Breast epithelium (tissue), 4 donors: ENCODE measurements at places on chromosomes 7 and 10. TPM values are rescaled to one million over a fixed set of nuclear protein-coding genes. Genes with fewer than 3 reads are reported as not detected.

DNA sequence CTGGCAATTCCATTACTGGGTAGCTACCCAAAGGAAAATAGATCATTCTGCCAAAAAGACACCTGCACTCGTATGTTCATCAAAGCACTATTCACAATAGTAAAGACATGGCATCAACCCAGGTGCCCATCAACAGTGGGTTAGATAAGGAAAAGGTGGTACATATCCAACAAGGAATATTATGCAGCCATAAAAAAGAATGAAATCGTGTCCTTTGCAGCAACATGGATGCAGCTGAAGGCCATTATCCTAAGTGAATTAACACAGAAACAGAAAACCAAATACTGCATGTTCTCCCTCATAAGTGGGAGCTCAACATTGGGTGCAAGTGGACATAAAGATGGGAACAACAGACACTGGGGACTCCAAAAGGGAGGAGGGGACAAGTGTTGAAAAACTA is 93.2 kb downstream of the HIP1 start:
- DNase-seq: no peak

Gene UTF1
- not detected for total RNA-seq

DNA sequence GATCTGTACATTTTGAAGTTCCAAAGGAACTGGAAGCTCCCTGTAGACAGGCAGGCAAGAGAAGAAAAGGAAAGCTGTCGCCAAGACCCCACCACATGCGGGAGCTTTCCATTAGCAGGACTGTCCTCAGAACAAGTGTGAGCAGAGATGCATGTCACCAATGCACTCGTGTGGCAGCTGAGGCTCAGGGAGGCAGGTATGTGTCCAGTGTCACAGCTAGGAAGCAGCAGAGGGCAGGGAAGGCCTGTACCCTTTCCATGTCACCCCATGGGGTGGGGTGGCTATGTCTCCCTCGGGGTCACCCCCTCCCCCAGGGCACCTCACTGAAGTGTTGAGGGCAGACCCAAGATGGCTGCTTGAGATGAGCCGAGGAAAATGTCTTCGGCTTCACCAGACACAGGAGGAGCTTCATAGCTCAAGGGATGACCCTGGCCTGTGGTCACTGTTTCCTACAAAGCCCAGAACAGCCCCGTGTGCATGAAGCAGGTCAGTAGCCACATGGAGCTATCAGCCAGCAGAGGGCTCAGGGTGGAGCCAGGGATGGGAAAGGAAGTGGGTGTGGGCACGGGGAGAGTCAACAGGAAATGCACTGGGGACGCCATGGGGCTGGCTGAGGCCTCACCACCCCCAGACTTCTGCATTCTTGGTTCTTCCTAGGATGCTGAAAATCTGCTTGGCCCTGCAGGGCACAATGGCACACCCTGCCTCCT is 96.6 kb downstream of the FAM53B start:
- DNase-seq: no peak

Gene CYP2C18
- total RNA-seq: not detected

GRCh38 chr7:156625580-156625979 is 15.0 kb upstream of the RNF32 start:
- DNase-seq: no peak

DNA sequence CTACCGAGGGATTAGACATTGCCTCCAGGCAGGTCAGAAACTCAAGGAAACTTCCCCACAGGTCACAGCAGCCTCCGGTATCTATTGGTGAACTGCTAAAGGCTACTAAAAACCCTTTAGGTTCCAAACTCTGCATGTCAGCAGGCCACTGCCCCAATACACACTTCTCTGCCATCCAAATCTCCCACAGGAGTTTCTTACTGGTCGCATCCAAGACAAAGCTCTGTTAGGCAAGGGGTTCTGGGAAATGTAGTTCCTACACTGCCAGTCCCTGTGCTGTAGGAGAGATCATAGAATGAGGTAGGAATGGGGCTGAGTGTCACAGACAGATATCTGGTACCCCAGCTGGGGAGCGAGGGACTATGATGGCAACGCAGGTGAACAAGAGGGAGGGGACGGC is 757.0 kb upstream of the C7orf33 start:
- no peak for DNase-seq

DNA sequence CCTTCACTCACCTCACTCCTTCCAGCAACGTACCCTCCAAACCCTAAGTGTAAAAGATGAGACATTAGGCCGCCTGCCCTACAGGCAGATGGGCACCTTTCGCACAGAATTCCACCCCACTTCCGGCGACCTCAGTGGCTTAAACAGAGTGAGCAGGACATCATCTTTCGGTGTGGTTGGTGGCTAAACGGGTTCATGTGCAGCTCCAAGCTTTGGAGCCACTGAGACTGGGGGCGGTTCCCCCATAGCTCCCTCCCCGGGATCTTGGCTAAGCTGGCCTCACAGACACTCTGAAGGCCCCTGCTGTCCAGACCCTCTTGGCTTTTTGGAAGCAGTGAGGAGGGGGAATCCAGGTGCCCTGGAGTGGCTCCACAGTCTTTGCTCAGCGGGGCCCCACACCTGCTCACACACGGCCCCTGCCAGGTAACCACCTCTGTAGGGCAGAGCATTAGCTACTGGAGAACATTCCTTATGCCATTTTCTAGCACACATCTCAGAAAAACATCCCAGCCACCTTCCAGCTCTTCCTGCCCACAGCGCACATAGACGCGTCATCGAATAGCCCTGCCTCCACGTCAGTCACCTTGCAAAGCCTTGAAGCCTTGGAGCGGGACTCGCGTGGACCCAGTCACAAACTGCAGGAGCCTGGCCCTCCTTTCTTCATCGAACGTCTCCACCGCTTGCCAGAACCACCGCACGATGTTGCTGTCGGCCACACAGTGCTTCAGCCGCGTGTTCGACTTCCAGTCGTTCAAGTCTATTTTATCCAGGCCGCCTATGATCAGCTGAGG is 108.8 kb downstream of the SMURF1 start:
- no peak for DNase-seq

GRCh38 chr7:47622946-47623640 is 41.2 kb upstream of the TNS3 start:
- no peak for DNase-seq

DNA sequence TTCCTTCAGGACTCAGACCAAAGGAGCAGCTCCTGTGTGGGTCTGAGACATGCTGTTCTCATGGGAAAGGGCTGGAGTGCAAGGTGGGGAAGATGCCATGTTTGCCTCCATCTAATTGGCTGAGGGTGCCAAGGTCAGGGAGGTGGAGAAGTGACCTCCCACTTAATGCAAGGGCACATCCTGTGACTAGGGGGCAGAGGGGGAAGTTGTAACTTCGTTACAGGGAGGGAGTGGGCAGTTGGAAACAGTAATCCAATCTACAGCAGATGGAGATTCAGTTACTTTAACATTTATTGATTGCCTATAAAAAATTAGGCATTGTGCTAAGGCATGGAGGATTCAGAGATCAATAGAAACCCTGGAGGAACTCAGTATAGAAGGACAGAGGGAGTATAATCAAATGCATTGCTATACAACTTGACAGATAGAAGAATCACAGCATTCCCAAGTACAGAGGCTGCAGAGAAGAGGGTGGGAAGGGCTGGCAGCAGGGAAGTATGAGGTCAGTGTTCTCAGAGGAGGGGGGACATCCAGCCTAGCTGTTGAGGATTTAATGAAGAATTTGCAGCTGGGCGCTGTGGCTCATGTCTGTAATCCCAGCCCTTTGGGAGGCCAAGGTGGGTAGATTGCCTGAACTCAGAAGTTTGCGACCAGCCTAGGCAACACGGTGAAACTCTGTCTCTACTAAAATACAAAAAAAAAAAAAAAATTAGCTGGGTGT is 75.9 kb downstream of the CCNY start:
- no peak for DNase-seq

DNA sequence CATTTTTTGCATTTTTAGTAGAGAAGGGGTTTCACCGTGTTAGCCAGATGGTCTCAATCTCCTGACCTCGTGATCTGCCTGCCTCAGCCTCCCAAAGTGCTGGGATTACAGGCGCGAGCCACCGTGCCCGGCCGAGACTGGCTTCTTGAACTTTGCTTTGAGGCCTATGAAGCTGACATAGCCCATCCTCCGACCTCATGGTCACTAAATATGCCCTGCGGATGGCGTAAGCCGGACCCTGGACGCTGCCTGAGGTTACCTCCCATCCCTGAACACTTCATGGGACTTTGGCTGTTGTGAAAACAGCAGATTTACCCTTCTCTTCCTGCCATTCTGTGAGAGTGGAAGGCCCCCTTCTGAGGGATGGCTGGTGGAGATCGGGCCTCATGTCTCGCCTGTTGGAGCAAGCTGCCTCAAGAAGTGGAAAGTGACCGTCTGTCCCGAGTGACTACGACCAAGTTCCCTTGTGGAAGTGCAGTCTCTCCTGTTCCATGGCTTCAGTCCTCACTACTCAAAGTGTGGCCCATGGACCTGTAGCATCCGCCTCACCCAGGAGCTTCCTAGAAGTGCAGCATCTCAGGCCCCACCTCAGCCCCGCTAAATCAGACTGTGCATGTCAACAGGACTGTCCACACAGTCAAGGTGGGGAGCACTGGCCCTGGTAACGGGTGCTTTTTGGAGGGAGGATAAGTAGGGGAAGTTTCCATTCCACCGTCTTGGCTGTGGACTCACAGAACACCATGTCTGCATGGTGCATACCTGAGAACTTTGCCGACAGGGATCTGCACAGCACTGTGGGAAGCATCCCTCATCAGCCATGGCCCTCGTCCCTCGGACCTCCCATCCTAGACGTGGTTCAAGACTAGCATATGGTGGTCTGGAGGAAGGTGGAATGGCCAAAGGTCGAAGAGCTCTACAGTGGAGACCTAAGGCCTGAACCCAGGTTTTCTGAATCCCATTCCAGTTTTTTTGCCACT is 210.5 kb upstream of the SHH start:
- no peak for DNase-seq

- DNase-seq: no peak
Measured at GRCh38 chr7:157683747-157684156, 346.9 kb downstream of the DNAJB6 start.

Gene PDK4
- total RNA-seq: 507 TPM

GRCh38 chr7:107555893-107556292 is 7.8 kb downstream of the COG5 start:
- DNase-seq: no peak

Gene CDK14
- 29.8 TPM for total RNA-seq

DNA sequence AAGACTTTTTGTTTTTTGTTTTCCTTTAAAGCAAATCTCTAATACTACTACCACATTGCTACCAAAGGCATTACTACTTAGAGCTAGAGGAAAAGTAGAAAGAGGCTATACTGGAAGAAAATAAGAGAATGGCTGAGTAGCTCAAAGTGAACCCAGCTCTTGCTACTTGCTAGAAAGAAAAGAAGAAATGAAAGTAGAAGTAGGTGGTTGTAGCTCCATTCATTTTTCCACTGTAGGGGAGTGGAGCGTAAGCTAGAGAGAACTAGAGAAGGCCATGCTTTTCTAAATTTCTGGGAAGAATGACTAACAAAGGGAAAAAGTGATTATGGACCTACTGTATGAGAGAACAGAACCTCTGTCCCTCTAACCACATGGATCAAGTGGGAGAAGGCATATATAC is 184.4 kb downstream of the PON1 start:
- no peak for DNase-seq

Gene MARVELD1
- total RNA-seq: 13.4 TPM

DNA sequence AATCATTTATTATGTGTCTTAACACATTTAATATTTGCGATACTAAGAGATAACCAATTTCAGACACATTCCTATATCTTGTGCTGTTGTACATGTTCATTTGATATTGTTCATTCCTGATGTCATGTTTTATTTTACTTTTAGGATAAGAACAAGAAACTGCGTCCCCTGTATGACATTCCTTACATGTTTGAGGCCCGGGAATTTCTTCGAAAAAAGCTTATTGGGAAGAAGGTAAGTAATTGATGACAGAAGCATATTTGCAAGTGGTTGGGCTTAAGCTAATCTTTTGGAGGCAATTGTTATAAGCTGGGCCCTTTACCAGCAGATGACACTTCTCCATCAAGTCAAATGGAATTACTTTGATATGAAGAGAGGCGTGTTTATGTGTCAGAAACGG is 155.3 kb downstream of the SND1 start:
- DNase-seq: no peak

- DNase-seq: no peak
Measured at GRCh38 chr10:121597504-121598262, 561 bp downstream of the FGFR2 start.

Gene COL26A1
- not detected for total RNA-seq

DNA sequence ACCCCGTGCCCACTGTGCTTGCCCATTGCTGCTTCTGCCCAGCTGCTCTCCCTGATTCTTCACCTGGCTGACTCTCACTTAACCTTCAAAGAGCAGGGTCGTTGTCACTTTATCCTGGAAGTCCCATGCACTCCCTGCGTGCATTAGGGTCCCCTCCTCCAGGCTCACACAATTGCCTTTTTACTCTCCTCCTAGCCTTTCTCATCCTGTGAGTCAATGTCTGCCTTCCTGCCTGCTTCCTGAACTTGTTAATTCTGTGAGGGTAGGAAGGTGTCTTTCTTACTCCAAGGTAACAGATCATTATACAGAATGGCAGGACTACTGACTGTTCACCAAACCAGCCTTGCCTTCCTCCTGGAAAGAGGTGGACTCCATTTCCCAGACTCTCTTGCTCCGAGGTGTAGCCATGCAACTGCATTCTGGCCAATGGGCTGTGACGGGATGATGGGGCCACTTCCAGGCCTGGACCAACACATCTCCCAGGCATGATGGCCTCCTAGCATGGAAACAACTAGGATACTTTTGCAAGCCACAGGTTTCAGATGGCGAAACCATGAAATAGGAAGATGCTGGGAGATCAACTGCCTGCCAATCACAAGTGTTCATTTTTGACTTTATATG is 54.7 kb downstream of the ARHGAP22 start:
- DNase-seq: no peak

DNA sequence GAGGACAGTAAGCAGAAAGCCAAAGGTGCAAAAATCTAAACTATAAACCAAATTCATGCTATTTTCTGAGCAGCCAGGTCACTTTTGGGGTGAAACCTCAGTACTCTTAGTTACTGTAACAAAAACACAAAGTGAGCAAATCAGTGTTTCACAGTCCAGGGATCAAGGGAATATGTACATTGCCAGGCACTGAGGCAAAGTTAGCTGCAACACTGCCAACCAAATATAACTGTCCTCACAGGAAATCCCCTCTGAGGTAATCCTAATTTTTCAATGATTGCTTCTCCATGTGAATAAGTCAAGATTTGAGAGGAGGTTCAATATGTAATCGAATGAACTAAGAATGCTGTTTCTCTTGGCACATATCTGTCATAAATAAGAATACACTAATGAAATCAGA is 229.7 kb downstream of the TSPAN12 start:
- no peak for DNase-seq

- no peak for DNase-seq
Measured at GRCh38 chr7:111903016-111903415, 303.2 kb downstream of the DOCK4 start.

DNA sequence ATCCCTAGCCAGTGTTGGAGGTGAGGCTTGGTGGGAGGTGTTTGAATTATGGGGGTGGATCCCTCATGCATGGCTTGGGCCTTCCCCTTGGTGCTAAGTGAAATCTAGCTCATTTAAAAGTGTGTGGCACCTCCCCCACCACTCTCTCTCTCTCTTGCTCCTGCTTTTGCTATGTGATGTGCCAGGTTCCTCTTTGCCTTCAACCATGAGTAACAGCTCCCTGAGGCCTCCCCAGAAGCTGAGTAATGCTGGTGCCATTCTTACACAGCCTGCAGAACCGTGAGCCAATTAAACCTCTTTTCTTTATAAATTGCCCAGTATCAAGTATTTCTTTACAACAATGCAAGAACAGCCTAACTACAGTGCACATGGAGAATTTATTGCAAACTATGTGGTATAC is 188.8 kb upstream of the POT1 start:
- DNase-seq: no peak

Gene XRCC2
- total RNA-seq: 2.2 TPM
